Activated CD8-positive, alpha-beta T cell treated with anti-CD3 and anti-CD28 coated beads, Interleukin-2, amount 10 ng/mL, durations not matched to agents 7 days and 5 days (primary cell): ENCODE measurements at places on chromosomes 3 and 15.
A peak's percentile ranks its signal among the peaks of the same experiment; 100 is the strongest.

DNA sequence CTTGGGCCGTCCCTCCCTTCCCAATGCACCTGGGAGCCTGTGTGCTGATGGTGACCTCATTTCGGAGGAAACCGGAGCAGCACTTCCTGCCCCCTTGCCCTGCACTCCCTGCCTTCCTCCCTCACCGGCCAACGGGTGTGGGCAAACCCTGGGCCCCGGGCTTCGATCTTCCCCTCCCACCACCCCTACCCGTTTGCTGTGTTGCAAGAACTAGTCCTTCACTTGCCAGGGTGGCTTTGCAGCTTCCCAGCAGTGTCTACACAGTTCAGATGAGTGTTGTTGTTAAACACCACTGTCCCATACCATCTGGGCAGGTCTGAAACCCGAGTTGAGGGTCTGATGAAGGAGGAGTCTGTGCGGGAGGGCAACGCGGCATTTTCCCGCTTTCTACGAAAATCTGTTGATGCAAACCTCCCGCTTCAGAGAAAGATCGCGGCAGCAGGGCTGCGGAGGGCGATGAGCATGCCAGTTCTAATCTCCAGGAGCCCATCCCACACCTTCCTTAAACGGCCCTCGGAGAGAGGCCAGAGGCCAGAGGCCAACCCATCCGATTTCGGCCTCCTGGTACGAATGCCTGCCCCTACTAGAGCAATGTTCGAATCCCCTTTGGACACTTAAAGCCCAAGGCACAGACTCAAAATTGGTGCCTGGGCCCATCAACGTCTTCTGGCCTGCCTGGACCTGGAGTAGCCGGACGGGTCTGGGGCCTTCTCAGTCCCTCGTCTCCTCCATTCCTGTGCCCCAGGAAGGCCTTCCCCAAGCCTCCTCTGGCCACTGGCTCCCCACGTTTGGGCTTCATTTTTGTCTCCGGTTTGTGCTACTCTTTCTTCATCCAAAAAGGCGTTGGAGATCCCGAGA lies 35.7 kb upstream of the POLG start:
- H3K27ac ChIP-seq: no peak overlapping the region
- DNase-seq: no peak
- peaks cover 7% of the 10 kb centered on the region for H3K4me1 ChIP-seq
- peaks cover 2% of the 10 kb centered on the region for H3K36me3 ChIP-seq
- H3K27me3 ChIP-seq: peaks cover 84% of the 10 kb centered on the region

GRCh38 chr3:82561784-82562183 lies 800.3 kb upstream of the GBE1 start:
- no peaks in the 10 kb centered on the region for H3K4me1 ChIP-seq
- no peaks in the 10 kb centered on the region for H3K36me3 ChIP-seq
- H3K27me3 ChIP-seq: no peaks in the 10 kb centered on the region
- no peak for DNase-seq
- no peak overlapping the region for H3K27ac ChIP-seq

GRCh38 chr15:85011160-85011571 lies 29.5 kb downstream of the PDE8A start:
- no peak overlapping the region for H3K4me3 ChIP-seq
- peaks cover 9% of the 10 kb centered on the region for H3K4me1 ChIP-seq
- no peak for DNase-seq
- no peaks in the 10 kb centered on the region for H3K36me3 ChIP-seq

GRCh38 chr3:113507501-113508067 lies 7.4 kb downstream of the SPICE1 start:
- DNase-seq: no peak
- no peaks in the 10 kb centered on the region for H3K4me1 ChIP-seq
- H3K27ac ChIP-seq: no peak overlapping the region

- no peaks in the 10 kb centered on the region for H3K4me1 ChIP-seq
- no peak overlapping the region for H3K27ac ChIP-seq
- H3K36me3 ChIP-seq: peaks cover 16% of the 10 kb centered on the region
- DNase-seq: no peak
Measured at GRCh38 chr3:106255870-106256248, 387.0 kb upstream of the CBLB start.

DNA sequence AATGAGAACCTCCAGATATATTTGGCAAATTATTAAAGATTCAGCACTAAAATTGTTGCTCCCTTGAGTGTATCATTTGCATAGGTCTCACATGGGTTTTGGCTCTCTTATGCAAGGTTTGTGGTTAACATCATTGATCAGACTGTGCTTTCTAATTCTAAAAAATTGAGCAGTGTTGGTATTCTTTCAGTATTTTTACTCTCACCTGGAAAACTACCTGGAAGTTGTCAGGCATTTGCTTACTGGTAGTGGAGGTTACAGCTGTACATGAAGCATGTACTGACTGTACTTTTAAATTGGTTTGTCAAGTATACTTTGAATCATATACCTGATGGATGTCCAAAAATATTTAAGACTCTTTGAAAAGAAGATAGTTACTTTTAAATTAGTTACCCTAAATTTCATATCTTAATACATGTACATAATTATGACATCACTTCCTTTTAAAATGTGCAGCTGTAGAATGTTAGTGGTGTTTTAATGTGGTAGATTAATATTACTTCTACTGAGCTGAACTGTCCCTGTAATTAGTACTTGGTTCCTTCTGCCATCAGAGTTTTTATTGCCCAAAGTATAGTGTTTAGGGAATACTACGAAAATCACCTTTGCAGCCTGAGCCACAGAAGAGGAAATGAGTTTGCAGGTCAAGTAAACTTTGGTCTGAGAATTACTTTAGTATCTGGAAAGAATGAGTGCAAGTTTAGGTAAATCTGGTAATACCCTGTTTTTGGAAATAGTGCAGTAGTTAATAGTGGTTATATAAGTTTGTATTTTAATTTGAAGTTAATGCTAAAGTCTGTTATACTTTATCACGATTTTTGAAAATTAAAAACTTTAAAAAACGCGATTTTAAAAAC lies 2.8 kb downstream of the CHD2 start:
- no peaks in the 10 kb centered on the region for H3K27me3 ChIP-seq
- H3K27ac ChIP-seq: peak overlapping the region; percentile 98
- DNase-seq: no peak
- peaks cover 58% of the 10 kb centered on the region for H3K4me1 ChIP-seq

- no peaks in the 10 kb centered on the region for H3K4me1 ChIP-seq
- H3K36me3 ChIP-seq: peaks cover 58% of the 10 kb centered on the region
- H3K4me3 ChIP-seq: no peak overlapping the region
- no peak for DNase-seq
- H3K27ac ChIP-seq: no peak overlapping the region
- no peaks in the 10 kb centered on the region for H3K27me3 ChIP-seq
Measured at GRCh38 chr3:133821767-133822638, 16.4 kb downstream of the SRPRB start.

DNA sequence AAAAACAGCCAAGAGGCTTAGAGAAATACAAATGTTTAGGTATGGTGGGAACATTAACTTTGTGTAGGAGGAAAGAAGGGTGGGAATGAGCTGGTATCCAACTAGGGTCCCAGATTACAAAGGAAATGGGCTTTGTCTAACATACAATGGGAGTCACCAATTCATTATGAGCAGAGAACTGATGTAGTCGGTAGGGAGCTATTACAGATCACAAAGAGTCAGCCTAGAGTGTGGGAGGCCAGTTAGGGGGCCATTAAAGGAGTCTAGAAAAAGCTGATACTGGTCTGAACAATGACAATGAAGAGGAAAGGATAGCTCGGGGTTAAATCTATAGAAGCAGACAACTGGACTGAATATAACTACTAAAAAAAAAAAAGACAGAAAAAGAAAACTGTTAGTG lies 15.5 kb downstream of the ANO10 start:
- no peak for DNase-seq
- peaks cover 3% of the 10 kb centered on the region for H3K36me3 ChIP-seq
- H3K27ac ChIP-seq: no peak overlapping the region
- H3K4me3 ChIP-seq: no peak overlapping the region
